ENCODE measurements at places on chromosomes 3 and 15. TPM values are rescaled to one million over a fixed set of nuclear protein-coding genes. Genes with fewer than 3 reads are reported as not detected.

- no peak for DNase-seq
Observed at GRCh38 chr3:78048698-78049097, 1008.8 kb downstream of the ROBO2 start.

- no peak for DNase-seq
Observed at GRCh38 chr3:45606991-45607712, 12.6 kb downstream of the LIMD1 start.

- DNase-seq = no peak
Observed at GRCh38 chr3:7920211-7920610, 581.4 kb upstream of the LMCD1 start.

DNA sequence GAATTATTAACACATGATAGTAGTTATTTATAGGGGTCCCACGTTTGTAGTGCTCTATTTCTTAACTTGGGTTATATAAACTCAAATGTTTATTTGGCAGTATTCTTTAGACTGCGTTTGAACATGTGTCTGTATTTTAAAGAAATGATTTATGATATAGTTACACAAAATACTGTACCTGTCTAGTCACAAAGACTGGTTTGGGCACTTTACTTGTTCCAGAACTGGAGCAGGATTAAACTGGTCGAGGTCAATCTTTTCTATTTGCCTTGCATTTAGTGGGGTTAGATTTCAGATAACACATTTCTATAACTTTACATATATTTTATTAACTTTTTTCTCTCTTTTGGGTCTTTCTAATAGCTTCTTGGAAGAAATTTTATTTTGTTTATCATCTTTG is 39.5 kb downstream of the HACD3 start:
- DNase-seq = no peak

DNA sequence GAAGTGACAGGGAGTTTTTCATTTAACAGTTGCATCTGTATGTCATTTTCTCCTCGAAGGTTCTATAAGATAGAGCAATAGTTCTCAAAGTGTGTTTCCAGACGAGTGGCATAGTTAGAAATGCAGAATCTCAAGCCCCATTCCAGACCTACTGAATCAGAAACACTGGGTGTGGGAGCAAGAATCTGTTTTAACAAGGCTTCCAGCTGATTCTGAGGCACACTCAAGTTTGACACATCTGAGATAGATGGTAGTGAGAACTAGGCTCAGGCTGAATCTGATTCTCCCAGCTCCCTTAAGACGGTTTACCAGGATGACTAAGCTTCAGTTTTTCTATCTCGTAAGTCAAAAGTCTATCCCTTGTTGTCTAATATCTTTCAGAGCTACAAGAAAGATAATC is 159.8 kb upstream of the NUDT16 start:
- DNase-seq = no peak

DNA sequence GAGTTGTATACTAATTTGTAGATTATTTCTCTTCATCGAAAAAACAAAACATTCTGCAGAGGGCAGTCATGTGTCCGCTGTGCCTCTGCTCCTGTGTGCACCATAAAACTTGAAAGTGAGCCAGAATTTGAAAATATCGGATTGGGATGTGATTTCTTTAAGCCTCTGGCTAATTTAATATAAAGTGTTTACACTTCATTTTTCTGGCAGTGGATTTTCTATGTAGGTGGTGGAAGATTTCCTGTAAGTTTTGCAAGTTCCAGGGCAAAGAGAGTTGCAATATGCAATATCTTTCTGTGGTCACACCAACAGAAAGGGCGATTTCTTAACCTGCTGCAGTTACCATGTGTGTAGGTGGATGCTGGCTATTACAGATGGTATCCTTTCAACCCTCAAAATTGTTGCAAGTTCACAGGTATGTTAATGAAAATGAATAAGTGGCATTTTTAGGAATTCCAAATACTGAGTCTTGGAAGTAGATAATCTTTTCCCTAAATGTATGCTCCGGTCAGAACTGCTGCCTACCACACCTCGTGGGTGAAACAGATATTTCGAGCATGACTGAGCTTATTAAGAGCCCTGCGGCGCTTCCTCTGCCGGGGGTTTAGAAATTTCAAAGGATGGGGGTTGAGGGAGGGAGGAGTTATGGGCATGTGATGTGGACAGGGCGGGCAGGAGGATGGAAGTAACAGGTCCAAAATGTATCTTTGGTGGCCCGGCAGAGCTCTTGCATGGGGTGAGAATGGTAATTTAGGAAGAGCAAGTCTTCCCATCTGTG is 134.0 kb downstream of the PGPEP1L start:
- DNase-seq = peak; percentile 40

- no peak for DNase-seq
Observed at GRCh38 chr3:47421741-47422649, 41.2 kb downstream of the PTPN23 start.

DNA sequence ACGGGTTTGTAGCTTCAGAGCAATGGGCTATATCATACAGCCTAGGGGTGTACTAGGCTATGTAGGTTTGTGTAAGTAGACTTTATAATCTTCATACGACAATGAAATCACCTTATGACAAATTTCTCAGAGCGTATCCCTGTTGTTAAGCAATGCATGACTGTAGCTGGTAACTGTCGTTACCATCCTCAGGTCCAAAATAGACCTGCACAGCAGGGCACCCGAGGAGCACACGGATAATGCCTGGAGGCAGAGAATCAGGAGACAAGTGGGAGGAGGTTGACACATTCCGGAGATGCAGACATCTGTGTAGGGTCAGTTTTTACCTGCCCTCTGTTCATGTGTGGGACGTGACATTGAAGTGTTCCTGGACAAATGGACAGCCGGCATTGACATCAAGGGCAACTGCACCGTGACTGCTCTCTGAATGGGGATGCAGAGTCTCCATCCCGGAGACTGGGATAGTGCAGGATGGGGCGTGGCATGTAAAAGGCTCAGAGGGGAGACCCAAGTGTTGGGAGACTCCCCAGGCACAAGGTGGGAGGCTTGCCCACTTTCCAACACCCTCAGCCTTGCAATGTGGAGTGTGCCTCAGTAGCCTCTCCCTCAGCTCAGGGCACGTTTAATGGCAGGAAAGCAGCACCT is 45.9 kb upstream of the PGPEP1L start:
- no peak for DNase-seq

GRCh38 chr15:50971542-50971941 is 63.1 kb downstream of the AP4E1 start:
- no peak for DNase-seq

GRCh38 chr15:50075319-50075718 is 43.7 kb downstream of the ATP8B4 start:
- no peak for DNase-seq

GRCh38 chr3:54514416-54514815 is 392.1 kb downstream of the CACNA2D3 start:
- no peak for DNase-seq

DNA sequence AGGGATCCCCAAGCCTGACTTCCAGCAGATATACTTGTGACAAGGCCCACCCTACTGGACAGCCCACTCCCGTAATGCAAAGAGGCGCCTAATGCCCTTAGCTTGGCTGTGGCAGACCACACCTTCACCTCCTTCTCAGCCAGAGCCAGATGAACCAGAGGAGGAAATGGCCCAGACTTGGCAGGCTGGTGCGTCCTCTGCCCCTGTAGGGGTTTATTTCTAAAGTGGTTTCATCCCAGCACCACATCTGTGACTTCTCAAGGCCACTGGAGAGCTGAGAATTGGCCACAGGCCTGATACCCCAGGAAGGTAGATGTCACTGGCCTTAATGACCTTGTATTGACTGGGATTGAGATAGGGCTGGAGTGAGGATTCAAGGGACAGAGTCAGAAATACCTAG is 29.5 kb downstream of the BOC start:
- DNase-seq = no peak

Gene CCR8
- not detected for total RNA-seq

Gene ZNF501
- 0.12 TPM for total RNA-seq

Gene GUCA1C
- total RNA-seq = not detected

Gene DPPA4
- 0.27 TPM for total RNA-seq

DNA sequence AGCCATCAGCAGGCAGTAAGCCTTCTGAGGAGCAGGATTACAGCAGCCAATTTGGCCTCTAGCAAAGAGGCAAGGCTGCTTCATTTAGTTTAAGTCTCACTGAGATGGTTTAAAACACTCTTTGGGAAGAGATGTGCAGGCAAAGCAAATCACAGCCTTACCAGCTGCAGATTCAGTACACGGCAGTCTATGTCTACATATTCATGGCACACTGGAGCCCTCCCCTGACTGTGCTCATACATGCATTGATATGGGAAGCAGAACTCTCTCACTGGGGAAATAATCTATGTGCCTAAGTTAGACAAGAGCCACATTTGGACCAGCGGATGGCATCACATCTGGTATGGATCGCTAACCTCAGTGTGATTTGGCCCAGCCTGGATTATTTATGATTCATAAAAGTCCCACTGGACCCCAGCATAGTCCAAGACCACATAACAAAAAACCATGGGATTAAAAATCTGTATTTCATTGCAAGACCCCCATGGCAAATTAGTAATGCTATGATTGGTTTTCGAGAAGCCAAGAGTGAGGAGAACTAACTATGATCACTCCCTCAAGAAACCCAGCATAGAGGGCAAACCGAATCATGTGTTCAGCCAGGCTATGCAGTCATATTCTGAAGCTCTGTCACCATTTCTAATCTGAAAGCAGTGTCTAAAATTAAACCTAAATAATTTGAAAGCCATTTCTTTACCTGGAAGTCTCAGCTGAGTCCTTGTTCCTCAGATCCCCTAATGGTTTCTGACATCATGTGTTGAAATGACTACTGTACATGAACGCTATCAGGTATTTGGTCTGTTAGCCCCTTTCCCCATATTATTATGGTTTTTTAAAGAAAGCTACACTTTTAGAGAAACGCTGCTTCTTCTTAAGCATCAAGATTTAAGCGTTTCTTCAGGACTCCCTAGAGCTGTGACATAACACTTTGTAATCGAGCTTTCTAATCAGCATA is 1.2 kb downstream of the PRICKLE2 start:
- DNase-seq = no peak

DNA sequence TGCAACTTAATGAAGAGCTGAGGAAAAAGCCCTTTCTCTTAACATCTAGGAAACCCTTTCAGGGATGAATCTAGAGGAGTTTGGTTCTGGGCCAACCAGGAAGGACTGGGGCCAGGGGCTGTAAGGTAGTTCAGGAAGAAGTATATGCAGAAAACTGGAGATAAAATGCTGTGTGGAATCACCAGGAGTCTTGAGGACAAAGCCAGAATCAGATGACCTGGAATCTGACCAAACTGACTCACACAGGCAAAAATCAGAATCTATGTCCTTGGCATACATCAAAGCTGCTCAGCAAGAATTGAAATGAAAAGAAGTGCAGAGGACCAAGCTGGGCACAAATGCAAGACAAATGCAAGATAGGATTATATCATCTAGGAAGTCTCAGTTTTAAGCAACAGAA is 59.4 kb upstream of the ATP2C1 start:
- no peak for DNase-seq

Gene SPSB4
- 0.57 TPM for total RNA-seq

Gene CPNE4
- not detected for total RNA-seq

- no peak for DNase-seq
Observed at GRCh38 chr3:145183261-145183660, 977.7 kb downstream of the PLOD2 start.

DNA sequence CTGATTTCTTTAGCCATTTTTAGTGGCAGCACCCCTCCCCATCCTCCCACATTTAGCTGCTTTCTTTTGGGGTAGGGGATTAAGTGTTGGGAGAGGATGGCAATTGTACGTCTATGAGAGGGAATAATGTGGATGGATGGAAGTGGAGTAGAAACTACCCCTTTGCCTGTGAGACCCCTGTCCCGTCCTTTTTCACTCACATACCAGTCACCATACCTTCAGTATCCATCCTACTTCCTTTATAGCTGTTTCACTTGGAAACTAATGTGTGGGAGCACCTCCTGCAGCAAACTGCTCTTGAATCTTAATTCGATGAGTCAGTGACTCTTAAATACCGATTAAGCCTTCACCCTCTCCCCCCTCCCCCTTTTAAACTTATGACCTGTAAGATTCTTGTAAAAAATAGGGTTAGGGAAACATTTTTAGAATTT is 730 bp downstream of the SPRED1 start:
- DNase-seq = peak; percentile 28

DNA sequence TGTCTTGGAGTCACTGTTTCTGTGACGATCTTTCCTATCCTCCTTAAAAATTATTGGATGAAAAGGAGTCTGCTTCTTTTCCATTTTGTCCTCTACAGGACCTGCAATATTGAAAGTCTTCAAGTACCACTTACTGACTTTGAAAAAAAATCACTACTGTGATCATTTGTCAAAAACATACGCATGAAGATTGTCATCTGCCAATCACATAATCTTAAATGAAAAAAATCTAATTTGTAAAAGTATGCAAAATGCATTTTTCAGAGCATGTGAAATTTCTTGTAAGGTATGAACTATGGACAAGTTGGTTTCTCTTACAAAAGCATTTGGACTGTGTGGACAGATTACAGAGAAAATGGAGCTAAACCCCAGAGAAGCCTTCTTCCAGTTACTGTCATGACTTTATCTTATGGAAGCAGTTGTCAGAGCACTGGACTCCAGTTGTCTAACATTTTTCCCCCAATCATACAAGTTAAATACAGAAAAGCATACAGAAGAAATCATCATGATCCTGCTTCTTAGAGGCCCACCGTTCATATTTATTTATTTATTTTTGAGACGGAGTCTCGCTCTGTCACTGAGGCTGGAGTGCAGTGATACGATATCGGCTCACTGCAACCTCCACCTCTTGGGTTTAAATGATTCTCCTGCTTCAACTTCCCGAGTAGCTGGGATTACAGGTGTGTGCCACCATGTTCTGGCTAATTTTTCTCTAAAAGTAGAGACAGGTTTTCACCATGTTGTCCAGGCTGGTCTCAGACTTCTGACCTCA is 3.4 kb upstream of the PXK start:
- DNase-seq = no peak
